ENCODE measurements at places on chromosomes 6 and 20.

- DNase-seq: no peak
Observed at GRCh38 chr6:90547991-90548390, 38.9 kb downstream of the MAP3K7 start.

DNA sequence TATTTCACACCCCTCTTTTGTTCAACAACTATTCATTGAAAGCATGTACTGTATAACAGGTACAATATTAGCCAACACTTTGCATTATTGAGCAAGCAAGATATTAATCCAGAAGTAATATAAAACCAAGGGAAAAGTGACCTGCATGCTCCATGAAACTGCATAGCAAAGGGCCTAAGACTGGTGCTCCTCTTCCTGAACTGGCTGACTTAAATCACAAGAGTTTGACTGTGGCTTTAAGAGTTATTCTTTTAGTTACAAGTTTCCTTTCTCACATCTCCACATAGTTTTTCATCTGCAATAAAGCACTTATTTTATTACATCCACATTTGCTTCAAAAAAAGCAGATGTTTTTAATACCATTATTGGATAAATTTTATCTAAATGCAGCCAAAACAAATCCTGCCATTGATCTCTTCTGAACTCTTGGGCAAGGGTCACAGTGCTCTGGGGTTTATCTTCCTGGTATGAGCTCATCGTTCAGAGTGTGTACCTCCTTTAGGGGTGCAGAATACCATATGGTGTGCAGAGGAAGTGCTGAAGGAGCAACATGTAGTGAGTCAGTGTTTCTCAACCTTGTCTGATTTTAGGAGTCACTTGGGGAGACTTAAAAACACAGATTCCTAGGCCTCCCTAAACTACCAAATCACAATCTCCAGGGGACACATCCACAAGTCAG, 1225.9 kb upstream of the MAP3K7 start:
- no peak for DNase-seq

DNA sequence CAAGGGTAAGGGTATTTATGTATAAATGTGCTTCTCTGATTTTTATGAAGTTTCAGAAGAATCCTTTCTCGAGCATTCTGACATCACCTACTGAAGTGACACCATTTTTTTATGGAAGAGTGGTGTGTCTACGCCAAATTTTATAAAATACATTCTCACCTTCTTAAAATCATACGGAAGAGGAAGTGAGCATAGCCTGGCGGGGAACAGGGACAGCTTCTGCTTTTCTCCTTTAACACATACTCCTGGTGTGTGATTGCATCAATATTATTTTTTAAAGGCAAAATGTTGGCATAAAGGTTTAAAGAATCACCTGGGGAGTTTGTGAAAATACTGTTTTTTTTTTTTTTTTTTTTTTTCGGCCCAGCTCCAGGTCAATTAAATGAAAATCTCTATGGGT, 733.6 kb upstream of the MAN1A1 start:
- DNase-seq: no peak

DNA sequence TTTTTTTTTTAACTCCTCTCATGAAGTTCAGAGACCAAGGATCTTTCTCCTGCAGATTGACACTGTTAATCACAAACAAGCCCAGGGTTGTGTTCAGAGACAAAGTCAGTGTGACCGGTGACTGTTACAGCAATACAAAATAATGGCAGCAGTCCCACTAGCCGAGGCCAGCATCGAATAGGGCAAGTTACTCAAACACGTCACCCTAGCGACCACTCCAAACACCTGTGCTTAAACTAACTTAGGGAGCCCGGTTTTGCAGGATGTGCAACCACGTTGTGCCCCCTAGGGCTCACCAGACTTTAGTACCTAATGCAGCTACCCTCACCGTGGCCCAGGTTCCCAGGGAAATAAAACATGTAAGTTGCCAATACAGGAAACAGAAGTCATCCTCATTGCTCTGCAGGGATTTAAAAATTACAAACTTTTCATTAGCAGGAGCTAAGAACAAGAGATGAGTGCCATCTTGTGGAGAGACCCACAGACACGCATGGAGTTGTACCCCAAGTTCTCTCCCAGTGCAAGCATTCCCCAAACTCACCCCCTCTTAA, 38.1 kb downstream of the FAM50B start:
- DNase-seq: no peak

GRCh38 chr6:118524686-118525085, 23.4 kb upstream of the PLN start:
- DNase-seq: no peak

- DNase-seq: no peak
Observed at GRCh38 chr6:75430631-75431325, 62.8 kb downstream of the FILIP1 start.

- no peak for DNase-seq
Observed at GRCh38 chr6:156556811-156557210, 220.4 kb upstream of the ARID1B start.

DNA sequence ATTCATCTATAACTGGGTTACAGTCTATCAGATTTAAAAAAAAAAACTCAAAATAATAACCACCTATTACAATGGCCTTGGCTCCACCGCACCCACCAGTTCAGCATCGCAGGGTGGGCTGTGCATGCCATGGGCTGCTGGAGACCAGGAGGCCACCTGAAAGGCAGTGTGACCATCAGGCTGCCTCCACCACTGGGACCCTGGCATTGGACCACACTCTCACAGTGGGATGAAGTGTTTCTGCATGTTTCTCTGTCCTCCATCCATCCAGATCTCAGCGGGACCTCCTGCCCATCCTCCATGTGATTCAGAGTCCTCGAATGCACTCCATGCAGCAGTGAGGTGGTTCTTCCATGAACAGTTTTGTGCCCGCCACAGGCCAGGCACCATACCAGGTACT, 206.1 kb upstream of the CST7 start:
- no peak for DNase-seq

DNA sequence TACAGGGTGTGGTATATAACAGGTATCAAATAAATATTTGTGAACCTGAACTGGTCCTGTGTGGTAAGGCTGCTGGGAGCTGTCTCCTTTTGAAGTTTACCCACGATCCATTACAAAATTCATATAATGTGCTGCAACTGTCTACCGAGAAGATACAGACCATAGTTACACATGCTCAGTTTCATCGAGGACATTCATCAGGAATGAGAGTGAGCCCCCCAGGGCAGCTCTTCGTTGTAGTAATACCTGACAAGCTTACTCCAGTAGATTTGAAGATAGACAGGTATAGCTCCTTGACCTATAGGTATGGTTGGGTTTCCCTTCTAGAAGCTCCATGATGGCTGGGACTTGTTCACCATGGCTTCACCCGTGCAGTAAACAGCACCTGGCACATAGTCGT, 25.7 kb downstream of the ARMC2 start:
- no peak for DNase-seq

GRCh38 chr6:35663447-35664235, 25.1 kb downstream of the FKBP5 start:
- DNase-seq: no peak

GRCh38 chr6:75409286-75409685, 84.3 kb downstream of the FILIP1 start:
- DNase-seq: no peak

GRCh38 chr6:107756660-107757355, 67.3 kb downstream of the SCML4 start:
- DNase-seq: no peak

DNA sequence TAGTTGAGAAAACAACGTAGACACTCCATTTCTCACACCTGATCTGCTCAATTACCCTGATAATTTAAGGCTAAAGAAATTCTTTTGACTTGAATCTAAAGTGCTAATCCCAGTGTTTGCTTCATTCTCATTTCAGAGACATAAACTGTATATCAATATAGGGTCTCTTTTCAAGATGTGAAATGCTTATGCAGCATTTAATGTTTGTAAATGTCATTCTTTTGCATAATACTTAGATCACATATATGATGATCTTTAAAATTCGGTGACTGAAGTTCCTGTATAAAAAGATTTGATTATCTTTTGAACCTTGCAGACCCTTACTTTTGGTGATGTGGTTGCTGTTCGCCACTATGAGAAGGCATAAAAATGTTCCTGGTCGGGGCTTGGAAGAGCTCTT, 3.9 kb downstream of the FABP7 start:
- no peak for DNase-seq

DNA sequence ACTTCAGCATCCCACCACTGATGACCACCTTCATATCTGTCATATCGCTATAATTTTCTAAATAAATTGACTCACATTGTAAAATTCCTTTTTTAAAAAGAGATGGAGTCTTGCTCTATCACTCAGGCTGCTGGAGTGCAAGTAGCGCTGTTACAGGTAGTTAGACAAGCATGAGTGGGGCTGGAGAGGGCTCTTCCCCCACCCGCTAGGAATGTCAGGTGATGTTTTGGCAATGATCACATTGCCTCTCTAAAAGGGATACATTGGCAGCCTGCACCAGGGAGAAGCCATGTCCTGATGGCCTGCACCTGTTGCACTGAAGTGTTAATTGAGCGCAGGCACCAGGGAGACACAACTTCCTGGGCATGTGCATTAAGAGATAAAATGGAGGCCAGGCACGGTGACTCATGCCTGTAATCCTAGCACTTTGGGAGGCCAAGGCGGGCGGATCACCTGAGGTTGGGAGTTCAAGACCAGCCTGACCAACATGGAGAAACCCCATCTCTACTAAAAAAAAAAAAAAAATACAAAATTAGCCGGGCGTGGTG, 16.9 kb upstream of the SLC22A16 start:
- no peak for DNase-seq

- no peak for DNase-seq
Observed at GRCh38 chr20:50658804-50659380, 32.5 kb downstream of the RIPOR3 start.

GRCh38 chr6:77688649-77689048, 35.8 kb downstream of the MEI4 start:
- DNase-seq: no peak

DNA sequence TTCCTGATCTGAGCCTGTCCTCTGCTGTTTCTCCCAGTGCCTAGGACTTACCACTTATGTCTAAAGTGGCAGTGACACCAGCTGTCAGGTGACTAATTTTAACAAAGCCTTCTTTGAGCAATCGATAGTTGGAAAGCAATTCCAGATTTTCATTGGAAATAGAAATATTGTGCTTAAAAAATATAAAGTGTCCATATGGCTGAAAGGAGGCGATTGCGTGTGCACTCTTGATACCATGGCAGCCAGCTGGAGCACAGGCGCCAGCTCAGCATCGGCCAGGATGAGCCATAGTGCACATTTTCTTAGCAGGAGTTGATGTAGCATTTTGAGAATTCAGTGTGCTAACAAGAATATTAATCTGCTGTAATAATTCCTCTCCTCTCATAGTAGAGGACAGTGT, 70.0 kb downstream of the LRRC1 start:
- DNase-seq: no peak

DNA sequence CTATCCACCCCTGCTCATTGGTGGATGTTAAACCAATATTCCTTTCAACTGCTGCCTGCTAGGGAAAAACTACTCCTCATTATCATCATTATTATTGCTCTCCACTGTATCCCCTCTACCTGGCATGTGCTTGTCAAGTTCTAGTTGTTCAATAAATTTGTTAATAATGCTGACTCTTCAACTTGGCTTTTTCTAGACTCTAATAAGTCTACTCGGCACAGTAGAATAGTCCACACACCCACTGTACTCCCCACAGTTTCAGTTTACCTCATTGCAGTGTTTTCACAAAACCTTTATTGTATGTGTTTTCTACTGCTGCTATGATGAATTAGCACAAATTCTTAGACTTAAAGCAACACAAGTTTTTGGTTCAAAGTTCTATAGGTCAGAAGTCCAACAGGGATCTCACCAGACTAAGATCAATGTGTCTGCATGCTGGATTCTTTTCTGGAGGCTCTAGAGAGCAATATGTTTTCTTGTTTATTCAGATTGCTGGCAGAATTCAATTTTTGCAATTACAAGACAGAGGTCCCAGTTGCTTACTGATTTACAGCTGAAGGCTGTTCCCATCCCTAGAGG, 13.1 kb downstream of the BTN3A1 start:
- no peak for DNase-seq

DNA sequence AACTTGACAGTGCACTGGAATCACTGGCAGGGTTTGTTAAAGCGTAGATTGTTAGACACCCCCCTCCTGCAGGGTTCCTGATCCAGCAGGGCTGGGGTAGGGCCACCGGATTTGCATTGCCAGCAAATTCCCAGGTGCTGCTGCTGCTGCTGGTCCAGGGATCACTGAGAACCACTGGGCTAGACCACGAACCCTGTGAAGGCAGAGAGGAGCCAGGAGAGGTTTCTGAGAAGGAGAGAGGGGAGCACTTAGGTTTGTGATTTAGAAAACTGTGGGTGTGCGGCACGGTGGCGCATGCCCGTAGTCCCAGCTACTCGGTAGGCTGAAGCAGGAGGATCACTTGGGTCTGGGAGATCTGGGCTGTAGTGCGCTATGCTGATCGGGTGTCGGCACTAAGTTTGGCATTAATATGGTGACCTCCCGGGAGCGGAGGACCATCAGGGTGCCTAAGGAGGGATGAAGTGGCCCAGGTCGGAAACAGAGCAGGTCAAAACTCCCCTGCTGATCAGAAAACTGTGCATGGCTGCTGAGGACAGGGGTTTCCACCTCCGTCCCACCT, 53.6 kb upstream of the FAM83D start:
- DNase-seq: no peak

- no peak for DNase-seq
Observed at GRCh38 chr6:16273256-16273655, 34.9 kb downstream of the GMPR start.

DNA sequence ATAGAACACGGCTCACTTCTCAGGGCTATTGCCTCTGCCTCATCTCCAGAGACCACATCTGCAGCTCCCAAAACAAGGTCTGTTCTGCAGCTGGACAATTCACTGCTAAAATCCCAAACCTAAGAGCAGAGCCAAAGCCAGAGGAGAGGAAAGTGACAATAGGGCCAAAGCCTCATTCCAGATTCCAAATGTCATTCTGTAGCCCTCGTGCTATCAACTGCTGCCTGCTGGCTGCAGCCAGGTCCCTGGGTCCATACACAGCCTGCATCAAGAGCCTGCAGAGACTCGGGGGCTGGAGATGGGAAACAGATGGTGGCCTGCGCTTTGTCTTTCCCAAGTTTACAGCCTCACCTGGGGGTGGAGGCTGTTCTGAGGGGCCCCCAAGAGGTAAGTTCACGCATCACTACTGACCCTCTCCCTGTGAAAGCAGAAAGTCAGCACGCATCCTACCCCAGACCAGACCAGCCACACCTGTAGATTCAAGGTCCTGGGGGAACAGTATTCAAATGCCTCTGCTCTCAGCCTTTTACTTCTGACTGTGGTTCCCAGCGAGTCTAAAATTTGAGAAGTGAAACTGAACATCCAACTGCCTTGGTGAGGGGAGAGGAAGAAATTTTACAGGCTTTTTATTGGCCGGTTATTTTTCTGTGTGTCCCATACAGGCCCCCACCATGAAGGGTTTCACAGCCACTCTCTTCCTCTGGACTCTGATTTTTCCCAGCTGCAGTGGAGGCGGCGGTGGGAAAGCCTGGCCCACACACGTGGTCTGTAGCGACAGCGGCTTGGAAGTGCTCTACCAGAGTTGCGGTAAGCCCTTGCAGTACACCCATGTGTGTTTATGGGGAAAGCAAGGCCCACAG, at the start of gene LY86:
LY86 (plus strand) TSS at position 657 of the 860 bp plus-strand sequence; CDS start at position 672, 15 bp downstream.
- DNase-seq: no peak

GRCh38 chr6:12815884-12816600, 99.5 kb downstream of the PHACTR1 start:
- DNase-seq: no peak

- DNase-seq: no peak
Observed at GRCh38 chr20:32622585-32623468, 37.7 kb upstream of the NOL4L start.

All from stimulated activated CD4-positive, alpha-beta T cell treated with anti-CD3 and anti-CD28 coated beads, TNF-alpha, amount 100 ng/mL, for 1 hour (primary cell).